ENCODE measurements at places on chromosomes 2 and 18.
A peak's percentile ranks its signal among the peaks of the same experiment; 100 is the strongest.

GRCh38 chr18:8882632-8883408 is 177.5 kb downstream of the MTCL1 start:
- DNase-seq: no peak

DNA sequence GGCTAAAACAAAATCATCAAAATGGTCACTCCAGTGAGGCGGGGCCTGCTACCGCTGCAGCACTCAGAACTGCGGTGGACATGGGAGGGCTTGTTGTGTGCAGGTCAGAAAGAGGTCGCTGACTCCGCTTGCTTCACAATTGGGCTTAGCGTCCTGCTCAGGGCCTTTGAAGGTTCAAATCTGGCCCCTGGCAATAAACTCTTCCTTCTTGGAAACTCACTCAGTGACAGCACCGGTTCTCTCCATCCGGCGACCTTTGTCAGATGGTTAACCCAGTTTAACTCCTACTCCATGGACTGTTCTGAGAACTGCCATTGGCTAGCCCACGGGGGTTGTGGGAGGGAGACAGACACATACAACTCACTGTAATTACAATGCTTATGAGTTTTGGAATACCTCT is 29.0 kb upstream of the LAPTM4A start:
- no peak for DNase-seq

- DNase-seq: no peak
Observed at GRCh38 chr2:96325041-96325883, at the start of gene ITPRIPL1. ITPRIPL1 (plus strand) TSS chr2:96325317; CDS start chr2:96325840, 523 bp downstream.

GRCh38 chr2:235545339-235546150 is 51.7 kb downstream of the AGAP1 start:
- no peak for DNase-seq

GRCh38 chr2:191650896-191651773 is 26.8 kb upstream of the NABP1 start:
- no peak for DNase-seq

GRCh38 chr2:178059681-178060080 is 12.9 kb downstream of the PDE11A start:
- no peak for DNase-seq

DNA sequence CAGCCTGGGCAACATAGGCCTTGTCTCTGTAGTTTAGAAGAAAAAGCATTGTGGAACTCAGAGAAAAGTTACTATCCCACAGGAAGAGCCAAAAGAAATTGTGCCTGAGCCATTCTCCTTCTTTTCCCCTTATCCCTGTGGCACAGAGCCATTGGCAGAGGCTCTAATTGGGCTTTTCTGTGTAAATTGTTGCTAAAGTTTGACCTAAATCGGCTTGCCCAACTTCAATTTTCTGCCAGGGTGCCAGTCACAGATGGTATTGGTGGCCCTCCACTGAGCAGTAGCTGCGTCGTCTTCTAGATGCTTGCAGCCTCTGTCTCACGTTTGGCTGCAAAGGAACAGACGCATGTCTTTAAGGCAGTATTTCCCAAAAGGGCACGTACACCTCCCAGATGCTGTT is 30.3 kb downstream of the ZNF532 start:
- DNase-seq: no peak

GRCh38 chr2:142572346-142573132 is 304.9 kb upstream of the KYNU start:
- DNase-seq: no peak

- no peak for DNase-seq
Observed at GRCh38 chr18:28177828-28178635, 1.1 kb upstream of the CDH2 start.

DNA sequence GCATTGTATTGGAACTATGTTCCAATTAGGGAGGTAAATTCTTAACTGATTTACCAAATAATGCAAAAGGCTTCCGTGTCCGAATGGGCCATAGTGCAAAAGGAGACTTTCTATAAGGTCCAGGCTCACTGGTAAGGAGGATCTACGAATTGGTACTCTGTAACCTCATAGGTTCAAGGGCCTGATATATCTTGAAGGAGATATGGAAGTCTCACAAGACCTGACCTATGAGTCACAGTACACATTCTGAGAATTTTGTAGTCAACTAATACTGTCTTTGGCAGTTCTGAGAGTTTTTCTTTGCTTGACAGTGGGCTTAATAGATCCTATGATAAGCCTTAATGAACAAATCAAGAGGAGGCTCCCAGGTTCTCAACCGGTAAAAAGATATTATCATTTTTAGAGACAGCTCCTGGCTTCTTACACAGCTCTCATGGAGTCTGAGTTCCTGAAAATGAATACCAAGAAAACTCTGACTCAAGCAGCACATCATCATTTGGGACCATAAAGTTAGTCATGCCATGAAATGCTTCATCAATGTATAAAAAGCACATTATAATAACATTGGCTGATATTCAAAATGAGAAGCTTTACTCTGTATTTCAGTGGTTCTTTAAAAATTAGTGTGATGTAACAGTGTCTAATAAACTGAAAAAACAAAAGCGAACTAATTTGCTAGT is 1275.2 kb upstream of the CRIM1 start:
- DNase-seq: no peak

GRCh38 chr2:239579081-239579480 is 178.3 kb upstream of the HDAC4 start:
- no peak for DNase-seq

- no peak for DNase-seq
Observed at GRCh38 chr2:202604699-202605098, 30.1 kb upstream of the FAM117B start.

GRCh38 chr2:96739076-96739632 is 710 bp downstream of the LMAN2L start:
- DNase-seq: no peak

GRCh38 chr2:62287899-62288880 is 92.3 kb downstream of the B3GNT2 start:
- DNase-seq: peak; percentile 42

DNA sequence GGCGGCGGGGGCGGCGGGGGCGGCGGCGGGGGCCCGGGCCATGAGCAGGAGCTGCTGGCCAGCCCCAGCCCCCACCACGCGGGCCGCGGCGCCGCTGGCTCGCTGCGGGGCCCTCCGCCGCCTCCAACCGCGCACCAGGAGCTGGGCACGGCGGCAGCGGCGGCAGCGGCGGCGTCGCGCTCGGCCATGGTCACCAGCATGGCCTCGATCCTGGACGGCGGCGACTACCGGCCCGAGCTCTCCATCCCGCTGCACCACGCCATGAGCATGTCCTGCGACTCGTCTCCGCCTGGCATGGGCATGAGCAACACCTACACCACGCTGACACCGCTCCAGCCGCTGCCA is 644 bp downstream of the ONECUT2 start:
- DNase-seq: no peak

- DNase-seq: no peak
Observed at GRCh38 chr2:5888126-5888525, 195.9 kb downstream of the SOX11 start.

- DNase-seq: no peak
Observed at GRCh38 chr2:134098321-134098720, 155.6 kb upstream of the MGAT5 start.

DNA sequence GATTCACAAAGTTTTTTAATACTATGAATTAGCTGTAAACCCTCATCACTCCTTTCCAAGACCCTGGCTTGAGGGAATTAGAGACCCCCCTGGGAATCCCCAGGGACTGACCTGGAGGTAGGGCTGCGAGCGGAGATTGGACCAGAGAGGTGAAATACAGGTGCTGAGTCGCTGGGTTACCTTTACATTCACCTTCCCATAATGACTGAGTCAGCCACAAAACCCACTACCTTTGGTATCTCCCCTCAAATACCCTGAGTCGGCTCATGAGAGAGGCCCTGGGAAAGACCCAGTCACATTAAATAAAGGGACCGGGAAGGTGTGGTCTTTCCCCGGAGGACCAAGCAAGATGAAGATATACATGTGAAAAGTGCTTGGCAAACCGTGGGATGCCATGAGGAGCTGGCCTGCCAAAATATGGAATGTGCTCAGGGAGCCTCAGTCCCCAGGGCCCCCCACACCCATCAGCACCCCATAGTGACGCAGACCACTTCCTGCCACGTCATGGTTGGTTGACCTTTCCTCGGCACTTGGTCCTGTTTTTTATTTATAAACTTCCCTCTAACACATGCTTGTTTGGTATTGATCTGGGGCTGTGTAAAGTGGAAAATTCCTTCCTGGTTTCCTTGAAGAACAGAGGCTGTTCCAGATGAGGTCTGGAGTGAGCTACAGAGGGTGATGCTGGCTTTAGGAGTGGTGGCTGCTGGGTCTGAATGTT is 51.4 kb downstream of the IL1RL2 start:
- no peak for DNase-seq

GRCh38 chr18:79570266-79571201 is 109.1 kb upstream of the CTDP1 start:
- DNase-seq: no peak

DNA sequence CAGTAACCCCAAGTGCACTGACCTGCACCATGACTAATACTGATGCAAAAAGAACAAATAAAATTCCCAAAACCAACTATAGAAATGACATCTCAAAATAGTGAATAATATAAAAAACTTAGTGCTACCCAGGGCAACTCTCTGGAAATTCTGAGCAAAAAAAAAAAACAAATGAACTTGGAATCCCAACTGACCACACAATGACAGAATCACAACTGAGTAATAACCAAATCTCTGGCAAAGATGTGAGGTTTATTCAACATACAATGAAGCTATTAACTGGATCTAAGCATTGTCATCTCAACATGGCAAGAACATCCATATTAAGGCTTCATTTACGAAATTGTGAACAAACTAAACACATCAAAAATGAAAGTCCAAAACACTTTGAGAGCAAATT is 22.7 kb downstream of the EXOC6B start:
- no peak for DNase-seq

DNA sequence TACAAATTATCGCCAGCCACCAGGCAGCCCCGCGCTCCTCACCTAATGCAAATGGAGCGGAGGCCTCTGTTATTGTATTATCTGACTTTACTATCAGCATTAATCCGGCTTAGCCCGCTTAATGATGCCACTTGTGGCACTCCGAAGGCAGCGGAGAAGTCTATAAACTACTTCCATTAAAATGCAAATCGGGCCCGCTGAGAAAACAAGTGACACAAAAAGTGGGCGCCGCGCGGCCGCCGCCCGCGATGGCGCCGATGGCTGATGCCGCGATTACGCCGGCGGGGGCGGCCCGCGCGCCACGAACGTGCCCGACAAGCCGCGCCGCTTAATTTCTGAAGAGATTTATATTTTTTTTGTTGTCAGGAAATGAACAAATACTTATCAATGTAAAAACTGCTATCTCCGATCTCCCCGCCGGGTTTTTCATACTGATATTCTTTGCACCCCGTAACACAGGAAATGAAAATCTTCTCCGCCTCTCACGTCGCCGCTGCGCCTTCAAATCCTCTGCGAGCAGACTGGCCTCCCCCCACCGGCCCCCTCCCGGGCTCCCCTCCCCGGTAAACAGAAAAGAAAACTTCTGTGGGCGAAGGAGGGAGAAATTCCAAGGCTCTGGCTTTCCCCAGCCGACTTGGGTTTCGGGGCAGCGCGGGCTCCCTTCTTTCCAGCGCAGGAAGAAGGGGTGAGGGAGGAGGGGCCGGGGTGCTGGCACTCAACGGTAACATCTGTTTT is 221.8 kb downstream of the INSIG2 start:
- DNase-seq: peak; percentile 23

GRCh38 chr2:234029150-234029733 is 21.3 kb upstream of the SPP2 start:
- DNase-seq: no peak

GRCh38 chr2:205885492-205886099 is 200.4 kb downstream of the INO80D start:
- DNase-seq: peak; percentile 28

- DNase-seq: no peak
Observed at GRCh38 chr2:8589721-8590120, 92.1 kb upstream of the ID2 start.

Data from stimulated activated CD8-positive, alpha-beta memory T cell treated with anti-CD3 and anti-CD28 coated beads, Interleukin-2, amount 100 ng/mL, for 1 hour (primary cell).